CD8-positive, alpha-beta T cell (primary cell): ENCODE measurements at places on chromosomes 5 and 9.

GRCh38 chr5:1118231-1118698, 6.4 kb upstream of the SLC12A7 start:
- no peak for DNase-seq

- no peak for DNase-seq
Observed at GRCh38 chr5:125011947-125012346, 265.5 kb upstream of the ZNF608 start.

GRCh38 chr5:40958811-40959210, 49.5 kb downstream of the C7 start:
- DNase-seq, result no peak

GRCh38 chr5:110043025-110043424, 353.3 kb downstream of the MAN2A1 start:
- DNase-seq, result no peak

GRCh38 chr5:60598424-60598823, 101.5 kb downstream of the DEPDC1B start:
- no peak for DNase-seq
